ENCODE measurements at places on chromosomes 3 and 15.

- DNase-seq: no peak
Observed at GRCh38 chr3:115697263-115698053, 74.1 kb downstream of the GAP43 start.

- DNase-seq: no peak
Observed at GRCh38 chr3:150260398-150260710, 147.7 kb upstream of the TSC22D2 start.

DNA sequence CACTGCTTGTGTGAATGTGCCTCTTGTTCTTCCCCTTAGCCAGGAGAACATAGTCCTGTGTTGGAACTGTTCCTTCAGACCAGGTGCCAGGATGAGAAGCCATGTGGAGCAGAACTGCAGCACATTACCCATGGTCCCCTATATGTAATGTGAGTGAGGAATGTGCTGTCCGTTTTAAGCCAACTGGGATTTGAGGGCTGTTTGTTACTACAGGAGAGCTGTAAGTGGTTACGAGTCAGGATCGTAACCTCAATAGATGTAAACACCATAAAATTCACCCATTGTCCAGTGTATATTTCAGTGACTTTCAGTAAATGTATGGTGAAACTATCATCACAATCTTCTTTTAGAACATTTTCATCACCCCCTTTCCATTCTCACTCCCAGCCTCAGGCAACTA, 10.1 kb upstream of the SCAP start:
- peak; percentile 25 for DNase-seq

- DNase-seq: no peak
Observed at GRCh38 chr3:189210251-189210770, 38.5 kb downstream of the TPRG1 start.

- DNase-seq: peak; percentile 62
Observed at GRCh38 chr3:79086514-79086913, 681.3 kb downstream of the ROBO1 start.

DNA sequence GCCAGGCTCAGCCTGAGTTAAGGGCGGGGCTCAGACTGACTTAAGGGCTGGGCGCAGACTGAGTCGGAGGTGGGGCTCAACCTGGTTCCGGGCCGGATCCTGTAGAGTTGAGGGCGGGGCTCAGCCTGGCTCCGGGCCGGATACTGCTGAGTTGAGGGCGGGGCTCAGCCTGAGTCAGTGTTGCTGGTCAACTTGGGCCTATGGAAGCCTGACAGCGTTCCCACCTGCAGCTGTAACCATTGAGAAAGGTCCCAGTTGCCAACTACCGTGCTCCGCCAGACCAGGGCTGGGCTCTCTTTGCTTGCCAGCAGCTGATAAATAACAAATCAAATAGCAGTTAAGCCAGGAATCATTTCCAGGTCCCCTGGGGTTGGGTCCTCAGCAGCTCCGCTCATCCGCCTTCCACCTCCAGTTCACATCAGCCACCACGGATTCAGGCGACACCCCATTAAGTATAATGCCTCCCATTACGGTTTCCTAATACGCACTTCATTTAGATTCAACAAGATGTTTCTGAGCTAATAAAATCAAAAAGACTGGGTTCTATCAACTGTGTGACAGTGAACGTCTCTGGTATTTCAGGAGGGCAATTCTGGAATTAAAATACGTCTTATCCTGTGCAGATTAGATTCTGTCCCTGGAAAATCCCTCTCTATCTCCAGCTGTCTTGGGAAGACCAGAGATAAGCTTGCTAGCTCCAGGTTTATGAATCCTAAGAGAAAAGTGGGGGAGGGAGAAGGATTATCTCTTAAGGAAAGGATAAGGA, 7.3 kb downstream of the GRIP2 start:
- DNase-seq: peak; percentile 10

DNA sequence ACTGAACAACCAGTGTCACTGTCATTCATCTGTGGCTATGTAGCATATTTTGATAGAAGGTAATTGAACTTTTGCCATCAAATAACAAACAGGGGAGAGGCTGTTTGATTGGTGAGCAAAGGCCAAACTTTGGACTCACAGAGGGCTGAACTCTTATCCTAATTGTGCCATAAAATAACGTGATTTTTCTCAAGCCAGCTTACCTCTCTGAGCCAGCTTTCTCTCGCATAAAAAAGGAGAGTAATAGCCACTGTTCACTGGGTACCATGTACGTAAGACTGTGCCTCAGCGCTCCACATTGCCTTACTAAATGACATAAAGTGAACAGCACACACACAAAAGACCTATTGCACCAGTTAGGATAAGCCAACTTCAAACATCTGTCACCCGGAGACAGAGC, 216.9 kb downstream of the LRTM1 start:
- DNase-seq: no peak

DNA sequence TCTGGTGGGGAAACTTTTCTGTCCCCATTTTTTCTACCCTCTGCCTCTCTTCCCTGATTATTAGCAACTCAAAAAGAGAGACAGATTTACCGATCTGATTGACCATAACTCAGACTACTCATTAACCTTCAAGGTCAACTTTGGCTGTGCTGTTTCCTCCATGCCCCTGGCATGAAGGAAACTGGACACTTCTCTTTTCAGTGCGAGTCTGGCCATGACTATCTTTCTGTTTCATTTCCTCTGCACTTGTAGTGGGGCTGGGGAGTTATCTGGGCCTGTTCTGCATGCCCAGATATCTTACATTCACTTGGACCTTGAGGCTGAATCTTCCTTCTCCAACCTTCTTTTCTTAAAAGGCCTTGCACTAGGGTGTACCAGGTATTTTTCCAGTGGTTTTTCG, 76.9 kb upstream of the SLCO2A1 start:
- DNase-seq: no peak

GRCh38 chr3:99473321-99473751, 165.1 kb upstream of the COL8A1 start:
- peak; percentile 29 for DNase-seq

- DNase-seq: peak; percentile 47
Observed at GRCh38 chr15:45276831-45277230, 24.8 kb downstream of the SLC28A2 start.

Data from fibroblast of mammary gland (primary cell).